Renal pelvis (tissue), 12 donors: ENCODE measurements at places on chromosomes 7 and 10. TPM values are rescaled to one million over a fixed set of nuclear protein-coding genes. Genes with fewer than 3 reads are reported as not detected.

DNA sequence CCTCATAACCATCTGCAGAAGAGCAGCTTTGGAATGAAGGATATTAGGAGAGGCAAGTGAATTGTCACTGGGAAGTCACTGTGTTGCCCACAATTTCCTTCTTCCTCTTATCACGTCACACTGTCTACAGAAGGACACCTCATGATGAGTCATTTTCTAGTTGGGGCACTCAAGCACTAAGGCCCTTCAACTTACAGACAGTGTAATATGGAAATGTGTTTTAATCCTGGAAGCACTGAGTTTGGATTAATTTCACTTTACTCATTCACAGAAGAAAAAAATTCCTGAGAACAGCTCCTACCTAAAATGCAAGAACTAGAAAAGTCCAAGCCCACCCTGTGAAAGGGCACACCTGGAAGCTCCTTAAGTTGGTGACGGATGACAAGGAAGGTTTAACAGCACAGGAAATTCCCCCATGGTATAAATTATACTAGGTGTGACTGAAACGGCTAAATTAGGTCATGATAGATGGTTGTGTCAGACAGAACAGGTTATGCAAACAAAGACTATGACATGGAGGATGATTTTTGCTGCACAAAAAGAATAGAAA is 56.6 kb downstream of the PARD3 start:
- DNase-seq: no peak

- DNase-seq: no peak
These were observed 13.4 kb downstream of the SLC13A4 start for GRCh38 chr7:135714534-135715009.

- DNase-seq: no peak
These were observed 154.5 kb downstream of the PLXDC2 start for GRCh38 chr10:19970717-19971116.

DNA sequence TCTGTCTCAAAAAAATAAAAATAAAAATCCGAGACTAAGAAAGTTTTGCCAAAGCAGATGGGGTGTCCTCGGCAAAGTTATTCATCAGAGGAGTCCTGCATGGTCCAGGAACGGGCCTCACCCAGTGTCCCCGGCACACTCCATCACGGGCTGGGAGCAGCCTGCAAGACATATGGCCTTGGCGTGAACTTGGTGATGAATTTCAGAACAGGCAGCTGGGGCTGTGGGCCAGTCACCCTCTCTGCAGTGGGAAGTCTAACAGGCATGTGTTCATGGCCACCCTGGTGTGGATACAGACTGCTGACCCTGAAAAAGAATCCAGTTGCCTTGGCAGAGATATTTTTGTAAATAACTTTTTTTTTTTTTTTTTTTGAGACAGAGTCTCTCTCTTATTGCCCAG is 34.7 kb downstream of the NPTX2 start:
- no peak for DNase-seq

DNA sequence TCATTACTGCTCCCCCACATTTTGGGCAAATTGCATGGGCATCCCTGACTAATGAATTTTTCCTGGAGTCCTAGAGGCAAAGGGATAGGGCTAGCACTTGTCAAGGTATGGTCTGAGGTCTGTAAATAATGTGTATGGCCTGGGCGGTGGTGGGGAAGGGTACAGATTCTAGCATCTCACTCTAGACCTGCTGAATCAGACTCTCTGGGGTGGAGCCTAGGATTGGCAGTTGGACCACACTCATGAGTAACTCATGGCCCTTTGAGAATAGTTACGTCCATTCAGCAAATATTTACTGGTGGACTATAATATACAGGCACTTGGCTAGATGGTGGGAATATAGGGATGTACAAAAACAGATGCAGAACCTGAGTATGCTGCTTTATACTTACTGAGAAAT is 118.0 kb downstream of the CELF2 start:
- no peak for DNase-seq

GRCh38 chr10:47286591-47287315 is 13.2 kb upstream of the GDF10 start:
- no peak for DNase-seq

DNA sequence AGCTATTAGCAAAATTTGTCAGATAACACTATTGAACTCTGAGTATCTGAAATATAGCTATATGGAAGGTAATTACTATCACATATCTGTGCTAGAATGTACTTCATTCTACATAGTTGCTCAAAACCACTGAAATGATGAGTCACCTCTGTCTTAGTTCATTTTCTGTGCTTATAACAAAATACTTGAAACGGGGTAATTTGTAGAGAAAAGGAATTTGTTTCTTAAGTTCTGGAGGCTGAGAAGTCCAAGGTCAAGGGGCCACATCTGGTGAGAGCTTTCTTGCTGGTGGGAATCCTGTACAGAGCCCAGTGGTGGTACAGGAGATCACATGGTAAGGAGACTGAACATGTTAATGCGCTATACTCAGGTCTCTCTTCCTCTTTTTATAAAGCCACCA is 41.9 kb upstream of the TNKS2 start:
- no peak for DNase-seq

- DNase-seq: no peak
These were observed 5.8 kb upstream of the ITIH5 start for GRCh38 chr10:7672341-7673134.

DNA sequence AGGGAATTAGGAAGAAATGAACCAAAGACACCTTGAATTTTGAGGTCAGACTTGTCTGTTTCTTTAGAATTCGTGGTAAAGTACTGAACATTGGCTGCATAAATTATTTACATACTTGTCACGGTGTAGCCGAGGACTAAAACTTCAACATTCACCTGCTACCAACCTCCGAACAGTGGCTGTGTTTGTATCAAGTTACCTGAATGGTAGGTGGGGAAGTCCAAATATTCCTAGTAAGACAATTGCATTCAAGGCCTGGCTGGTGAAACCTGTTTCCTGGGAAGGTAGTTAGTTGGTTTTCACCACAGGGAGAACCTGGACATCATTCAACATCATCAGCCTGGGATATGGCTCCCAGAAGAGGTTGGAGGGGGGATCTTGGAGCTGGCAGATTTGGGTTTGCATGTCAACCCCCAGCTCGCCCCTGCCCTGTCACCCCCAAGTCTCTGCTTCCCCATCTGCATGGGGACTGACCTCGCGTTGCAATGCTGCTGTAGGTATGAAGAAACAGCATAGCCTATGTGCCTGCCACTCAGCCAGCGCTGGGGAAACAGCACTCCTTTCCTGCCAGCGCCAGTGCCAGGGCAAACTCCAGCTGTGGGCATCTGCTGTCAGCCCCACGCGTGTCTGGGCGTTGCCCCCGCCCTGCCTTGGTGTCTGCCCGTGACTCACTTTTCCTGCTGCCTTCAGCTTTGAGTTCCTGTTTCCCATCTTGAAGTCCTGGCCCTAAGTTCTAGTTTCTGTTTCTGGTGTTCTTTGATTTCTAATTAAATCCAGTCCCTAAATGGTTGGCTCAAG is 12.7 kb upstream of the LARP4B start:
- DNase-seq: no peak

- no peak for DNase-seq
These were observed 57.3 kb downstream of the FAM53B start for GRCh38 chr10:124686707-124687376.

- DNase-seq: no peak
These were observed 60.9 kb downstream of the RBM20 start for GRCh38 chr10:110704906-110705476.

- no peak for DNase-seq
These were observed 158.3 kb downstream of the TCF7L2 start for GRCh38 chr10:113108194-113108835.

DNA sequence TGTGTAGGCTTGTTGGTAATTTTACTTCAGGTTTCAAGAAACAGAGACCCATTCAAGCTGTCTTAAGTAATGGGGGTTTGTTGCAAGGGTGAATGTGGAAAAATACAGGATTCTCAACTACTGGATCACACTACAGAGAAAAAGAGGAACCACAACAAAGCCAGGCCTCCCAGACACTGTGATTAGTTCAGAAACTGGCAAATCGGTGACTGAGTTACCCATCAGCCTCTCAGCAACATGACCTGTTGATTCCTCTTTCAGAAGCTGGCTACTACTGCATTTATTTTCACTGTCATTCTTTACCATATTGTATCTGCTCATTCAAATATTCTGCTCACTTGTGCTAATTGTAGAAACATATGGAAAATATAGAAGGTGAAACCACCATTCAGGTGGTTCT is 16.0 kb downstream of the CCDC71L start:
- DNase-seq: no peak

GRCh38 chr10:90136731-90137316 is 435.4 kb downstream of the KIF20B start:
- no peak for DNase-seq

GRCh38 chr10:44569193-44570091 is 184.5 kb upstream of the CXCL12 start:
- DNase-seq: no peak

COX15 gene
- 43.0 TPM for polyA plus RNA-seq

PLXDC2 gene
- 28.1 TPM for polyA plus RNA-seq

PRKG1 gene
- polyA plus RNA-seq: 11.3 TPM

TLX1 gene
- 0.05 TPM for polyA plus RNA-seq

CHAT gene
- not detected for polyA plus RNA-seq

GPAM gene
- 15.9 TPM for polyA plus RNA-seq

RBM17 gene
- 211 TPM for polyA plus RNA-seq

PNLIPRP2 gene
- polyA plus RNA-seq: not detected

TCAF2 gene
- 4.3 TPM for polyA plus RNA-seq

SCART1 gene
- polyA plus RNA-seq: 1.6 TPM

CYP26A1 gene
- 0.30 TPM for polyA plus RNA-seq
